ENCODE measurements at places on chromosomes 3 and 15. TPM values are rescaled to one million over a fixed set of nuclear protein-coding genes. Genes with fewer than 3 reads are reported as not detected.

The SAMD7 gene
- not detected for total RNA-seq

The C15orf61 gene
- total RNA-seq, result 6.7 TPM

The NLGN1 gene
- total RNA-seq, result 4.5 TPM

The LIPH gene
- total RNA-seq, result 2.5 TPM

The AGBL1 gene
- total RNA-seq, result not detected

Data from kidney epithelial cell (primary cell).